ENCODE measurements at places on chromosomes 12 and 14.

DNA sequence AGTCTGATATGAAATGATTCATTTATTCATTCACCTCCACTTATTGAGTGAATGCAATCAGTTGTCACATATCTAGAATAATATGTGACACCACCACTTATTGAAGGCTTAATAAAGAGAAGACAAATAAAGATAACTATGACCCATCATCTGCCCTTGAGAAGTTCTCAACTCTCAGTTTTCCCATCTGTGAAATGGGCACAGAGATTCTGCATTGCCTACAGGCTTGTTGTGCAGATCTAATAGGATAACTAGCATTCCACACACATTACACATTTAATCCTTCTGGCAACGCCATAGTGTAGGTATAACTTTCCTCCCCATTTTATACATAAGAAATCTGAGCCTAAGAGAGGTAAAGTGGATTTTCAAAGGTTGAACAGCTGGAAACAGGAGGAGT, 84.2 kb upstream of the FICD start:
- no peak for DNase-seq

GRCh38 chr12:106152334-106152733, 13.6 kb upstream of the NUAK1 start:
- DNase-seq, result no peak

- no peak for DNase-seq
These were observed 9.3 kb upstream of the NID2 start for GRCh38 chr14:52078095-52078531.

DNA sequence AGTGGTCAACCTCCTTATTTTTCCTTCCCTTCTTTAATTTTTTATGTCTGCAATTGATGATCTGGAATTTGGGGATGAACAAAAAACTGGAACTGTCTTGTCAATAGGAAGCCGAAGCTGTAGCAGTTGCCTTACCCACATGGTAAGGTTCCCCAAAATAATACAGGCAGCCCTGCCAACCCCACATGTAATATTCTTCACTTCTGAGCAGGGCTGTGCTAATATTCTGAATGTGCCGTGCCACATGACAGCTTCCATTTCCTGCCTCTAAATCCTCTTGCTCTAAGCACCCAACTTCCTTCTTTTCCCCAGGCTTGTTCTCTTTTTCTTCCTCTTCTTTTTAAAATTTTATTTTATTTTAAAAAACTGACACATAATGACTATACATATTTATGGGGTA, 39.6 kb downstream of the GPATCH2L start:
- DNase-seq, result no peak

DNA sequence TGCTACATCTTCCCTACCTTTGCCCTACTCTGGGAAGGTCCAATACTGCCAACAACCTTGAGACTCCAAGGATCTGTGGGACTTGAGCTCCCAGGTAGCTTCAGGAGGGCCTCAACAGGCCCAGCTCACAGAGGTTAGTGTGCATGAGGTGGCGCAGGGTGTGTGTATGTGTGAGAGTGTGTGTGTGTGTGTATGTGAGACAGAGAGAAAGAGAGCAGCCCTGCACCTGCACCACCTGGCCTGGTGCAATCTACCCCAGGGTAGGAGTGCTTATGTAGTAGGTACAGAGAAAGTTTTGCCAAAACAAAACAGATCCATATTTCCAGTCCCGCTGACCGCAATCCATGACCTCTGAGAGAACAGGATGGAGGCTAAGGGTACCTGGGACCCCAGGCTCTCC, 24.6 kb downstream of the TMEM229B start:
- no peak for DNase-seq

GRCh38 chr14:77822307-77822706, 22.4 kb downstream of the ADCK1 start:
- DNase-seq, result no peak

DNA sequence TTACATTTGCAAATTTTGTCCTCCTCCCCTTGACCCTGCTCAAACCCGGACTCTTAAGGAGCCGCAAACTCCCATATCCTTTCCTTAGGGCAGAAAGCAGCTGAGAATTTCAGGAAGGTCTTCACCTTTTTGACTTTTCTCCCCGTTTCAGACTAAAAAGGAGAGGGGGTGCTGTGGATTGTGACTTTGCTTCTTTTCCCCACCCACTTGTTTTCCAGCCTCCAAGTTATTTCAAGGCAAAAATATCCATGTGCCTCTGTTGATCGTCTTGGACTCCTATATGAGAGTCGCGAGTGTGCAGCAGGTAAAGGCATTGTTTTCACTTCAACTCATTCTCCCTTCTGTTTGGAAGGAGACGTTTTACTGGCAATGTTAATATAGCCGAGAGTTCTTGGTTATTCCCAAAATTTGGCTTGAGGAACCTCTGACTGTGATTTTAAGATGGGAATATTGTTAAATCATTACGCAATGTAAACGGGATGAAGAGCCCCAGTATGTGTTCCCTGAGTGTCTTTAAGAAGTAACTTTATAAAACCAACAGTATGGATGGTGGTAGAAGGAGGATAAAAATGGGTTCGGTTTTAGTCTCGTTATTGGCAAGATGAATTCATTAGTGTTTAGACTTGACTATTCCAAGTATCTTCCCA, 663 bp downstream of the LRRK2 start:
- no peak for DNase-seq

DNA sequence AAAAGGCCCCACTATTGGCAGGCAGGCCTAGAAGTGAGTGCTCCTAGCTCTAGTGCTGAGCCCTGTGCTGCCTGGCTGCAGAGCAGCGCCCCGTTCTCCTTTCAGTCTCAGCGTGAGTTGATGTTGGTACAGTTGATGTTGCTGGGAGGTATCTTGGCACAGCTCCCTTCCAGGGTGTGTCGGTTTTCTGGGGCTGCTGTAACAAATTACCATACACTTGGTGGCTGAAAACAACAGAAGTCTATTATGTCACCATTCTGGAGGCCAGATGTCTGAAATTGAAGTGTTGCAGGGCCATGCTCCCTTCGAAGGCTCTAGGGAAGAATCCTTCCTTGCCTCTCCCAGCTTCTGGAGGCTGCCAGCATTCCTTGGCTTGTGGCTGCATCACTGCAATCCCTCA, 151.4 kb downstream of the TSPAN9 start:
- DNase-seq, result no peak

- no peak for DNase-seq
These were observed 94.5 kb downstream of the MYRFL start for GRCh38 chr12:69919495-69919894.

- DNase-seq, result no peak
These were observed 195.0 kb upstream of the ABCD2 start for GRCh38 chr12:39814626-39815025.

GRCh38 chr14:28603606-28604005, 163.0 kb upstream of the FOXG1 start:
- no peak for DNase-seq

DNA sequence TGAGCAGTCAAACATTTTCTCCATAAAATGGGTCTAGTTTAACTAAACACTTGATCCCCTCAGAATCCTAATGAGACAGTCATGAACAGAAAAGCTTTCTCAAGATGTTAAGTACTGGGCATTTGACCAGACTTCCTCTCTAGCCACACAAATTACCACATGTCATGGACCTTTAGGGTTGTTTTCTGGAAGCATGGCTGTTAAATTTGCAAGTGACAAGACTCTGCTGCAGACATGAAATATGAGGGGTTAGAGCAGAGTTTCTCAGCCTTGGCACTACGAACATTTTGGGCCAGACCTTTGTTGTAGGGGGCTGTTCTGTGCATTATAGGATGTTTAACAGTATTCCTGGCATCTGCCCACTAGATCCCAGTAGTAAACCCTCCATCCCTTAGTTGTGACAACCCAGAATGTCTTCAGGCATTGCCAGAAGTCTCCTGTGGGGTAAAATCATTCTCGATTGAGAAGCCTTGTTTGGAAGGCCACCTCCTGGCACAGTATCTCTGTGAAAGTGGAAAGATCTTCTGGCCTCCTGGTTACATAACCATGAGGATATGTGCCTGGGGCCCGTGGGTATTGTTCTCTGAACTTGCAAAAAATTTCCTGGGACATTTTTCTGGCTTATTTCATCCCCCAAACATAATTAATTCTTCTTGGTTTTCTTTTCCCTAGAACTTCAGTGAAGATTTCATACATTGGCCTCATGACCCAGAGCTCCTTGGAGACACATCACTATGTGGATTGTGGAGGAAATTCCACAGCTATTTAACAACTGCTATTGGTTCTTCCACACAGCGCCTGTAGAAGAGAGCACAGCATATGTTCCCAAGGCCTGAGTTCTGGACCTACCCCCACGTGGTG, 4.3 kb downstream of the TMEM106C start:
- no peak for DNase-seq

GRCh38 chr12:67509666-67510386, 138.7 kb upstream of the DYRK2 start:
- DNase-seq, result no peak

DNA sequence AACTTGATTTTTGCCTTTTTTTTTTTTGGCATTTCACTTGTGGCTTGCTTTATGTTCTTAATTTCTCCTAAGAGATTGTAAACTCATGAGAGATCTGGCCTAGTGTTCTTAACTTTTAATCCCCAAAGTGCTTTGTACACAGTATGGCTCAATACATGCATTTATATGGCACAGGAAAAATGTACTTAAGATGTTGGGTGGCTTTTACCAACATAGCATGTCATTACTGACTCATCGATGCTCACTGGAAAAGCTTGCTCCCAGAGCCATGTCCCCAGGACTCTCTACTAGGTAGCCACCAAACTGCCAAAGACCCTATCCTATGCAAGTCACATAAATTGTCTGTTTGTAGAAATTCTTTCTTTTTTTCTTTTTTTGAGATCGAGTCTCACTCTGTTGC, 13.1 kb upstream of the SMCO3 start:
- DNase-seq, result no peak

GRCh38 chr14:61188196-61188595, 92.9 kb downstream of the TMEM30B start:
- DNase-seq, result no peak

DNA sequence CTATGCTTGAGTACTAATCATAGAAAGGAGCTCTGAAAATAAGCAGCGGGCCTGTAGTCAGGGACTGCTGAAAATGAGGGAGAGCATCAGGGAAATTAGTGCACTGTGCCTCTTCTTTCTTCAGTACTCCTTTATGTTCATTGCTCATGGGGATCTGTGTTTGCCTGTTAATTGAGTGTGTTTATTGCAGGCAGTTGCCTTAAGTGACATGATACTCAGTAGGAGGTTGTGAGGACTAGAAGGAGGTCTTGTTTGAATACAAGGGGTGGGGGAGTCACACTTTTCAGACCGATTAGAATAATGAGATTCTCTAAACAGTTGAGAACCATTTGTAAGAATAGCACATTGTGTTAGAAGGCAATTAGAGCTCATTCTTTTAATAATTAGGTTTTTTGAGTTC, 102.6 kb upstream of the SLCO1C1 start:
- DNase-seq, result no peak

DNA sequence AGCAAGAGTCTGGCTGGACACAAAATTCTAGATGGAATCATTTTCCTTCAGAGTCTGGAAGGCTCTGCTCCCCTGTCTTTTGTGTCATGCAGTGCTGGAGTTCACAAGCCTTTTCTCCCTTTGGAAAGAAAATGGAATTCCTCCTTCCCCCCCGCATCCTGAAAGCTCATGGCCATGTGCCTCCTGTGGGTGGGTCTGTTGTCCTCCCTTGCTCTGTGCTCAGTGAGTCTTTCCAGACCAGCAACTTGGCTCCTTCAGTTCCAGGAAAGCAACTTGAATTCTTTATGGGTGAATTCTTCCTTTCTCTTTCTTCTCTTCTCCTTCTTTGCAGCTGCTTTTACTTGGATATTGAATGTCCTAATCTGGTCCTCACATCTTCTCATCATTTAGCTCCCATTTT, 70.2 kb downstream of the TUNAR start:
- no peak for DNase-seq

DNA sequence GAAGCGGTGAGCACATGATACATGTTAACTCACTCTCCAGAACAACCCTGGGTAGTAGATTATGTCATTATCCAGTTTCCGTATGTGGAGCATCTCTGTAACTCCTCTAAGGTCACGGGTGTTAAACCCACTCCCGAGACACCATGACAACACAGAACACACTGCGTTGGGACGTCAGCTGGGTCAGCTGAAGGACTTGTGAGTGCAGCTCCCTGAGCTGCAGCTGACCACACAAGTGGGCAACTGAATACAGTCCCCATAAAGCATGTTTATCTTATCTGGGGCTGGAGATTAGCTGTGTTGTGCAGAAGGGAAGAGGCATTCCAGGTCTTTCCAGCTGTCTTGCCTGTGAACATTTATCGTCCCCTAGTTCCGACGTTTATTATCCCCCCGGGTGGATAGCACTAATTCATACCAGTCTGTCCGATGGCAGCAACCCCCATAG, 211.5 kb downstream of the CHST11 start:
- DNase-seq, result no peak

GRCh38 chr12:109287811-109288469, 21.1 kb downstream of the FOXN4 start:
- DNase-seq, result no peak

DNA sequence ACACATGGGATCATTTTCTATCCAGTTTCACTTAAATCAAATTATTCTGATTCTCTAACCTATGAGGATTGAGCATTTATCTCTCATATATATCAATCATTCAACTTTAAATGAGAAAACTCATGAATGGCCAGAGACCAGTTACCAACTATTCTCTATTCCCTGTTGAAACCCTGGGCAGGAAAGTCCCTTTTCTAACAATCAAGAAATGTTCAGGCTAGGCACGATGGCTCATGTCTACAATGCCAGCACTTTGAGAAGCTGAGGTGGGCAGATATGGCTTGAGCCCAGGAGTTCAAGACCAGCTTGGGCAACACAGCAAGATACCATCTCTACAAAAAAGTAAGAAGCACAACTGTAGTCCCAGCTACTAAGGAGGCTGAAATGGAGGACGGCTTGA, 18.0 kb downstream of the FMNL3 start:
- DNase-seq, result no peak

DNA sequence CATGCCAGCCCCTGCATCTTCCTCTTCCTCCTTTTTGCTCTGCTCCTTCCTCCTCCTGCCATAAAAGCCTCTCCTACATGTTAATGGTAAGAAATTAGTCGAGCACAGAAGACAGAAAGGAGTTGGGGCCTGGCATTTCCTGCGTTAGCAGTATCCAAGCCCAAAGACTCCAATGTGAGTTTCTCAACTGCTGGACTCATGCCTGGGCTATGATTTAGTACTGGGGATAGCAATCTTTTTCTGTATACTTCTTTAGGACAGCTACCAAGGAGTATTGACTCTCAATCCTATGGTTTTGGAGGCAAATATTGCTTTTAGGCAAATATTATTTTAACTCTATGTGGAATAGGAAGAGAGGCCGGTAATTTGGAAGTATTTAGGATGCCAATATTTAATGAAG, 18.0 kb upstream of the SLC38A4 start:
- no peak for DNase-seq

DNA sequence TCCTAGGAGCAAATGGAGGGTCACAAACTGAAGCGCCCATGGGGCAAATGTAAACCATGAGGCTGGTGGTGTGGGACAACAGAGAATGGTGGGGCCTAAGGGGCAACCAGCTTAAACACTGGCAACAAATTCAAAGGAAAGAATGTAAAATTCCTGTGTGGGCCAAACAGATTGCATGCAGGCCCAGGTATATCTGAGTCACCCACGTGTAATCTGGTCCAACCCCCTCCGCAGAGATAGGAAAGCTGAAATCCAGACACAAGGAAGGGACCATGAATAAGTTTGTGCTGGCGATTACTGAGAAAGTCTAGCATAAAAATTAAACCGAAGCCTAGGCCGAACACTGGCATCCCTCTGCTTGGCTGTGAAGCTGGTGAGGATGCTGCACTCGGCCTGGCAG, 71.6 kb downstream of the ITPK1 start:
- DNase-seq, result no peak

All from stimulated activated CD4-positive, alpha-beta T cell treated with anti-CD3 and anti-CD28 coated beads, TNF-alpha, amount 100 ng/mL, for 1 hour (primary cell).